ENCODE measurements at places on chromosomes 5 and 9.

DNA sequence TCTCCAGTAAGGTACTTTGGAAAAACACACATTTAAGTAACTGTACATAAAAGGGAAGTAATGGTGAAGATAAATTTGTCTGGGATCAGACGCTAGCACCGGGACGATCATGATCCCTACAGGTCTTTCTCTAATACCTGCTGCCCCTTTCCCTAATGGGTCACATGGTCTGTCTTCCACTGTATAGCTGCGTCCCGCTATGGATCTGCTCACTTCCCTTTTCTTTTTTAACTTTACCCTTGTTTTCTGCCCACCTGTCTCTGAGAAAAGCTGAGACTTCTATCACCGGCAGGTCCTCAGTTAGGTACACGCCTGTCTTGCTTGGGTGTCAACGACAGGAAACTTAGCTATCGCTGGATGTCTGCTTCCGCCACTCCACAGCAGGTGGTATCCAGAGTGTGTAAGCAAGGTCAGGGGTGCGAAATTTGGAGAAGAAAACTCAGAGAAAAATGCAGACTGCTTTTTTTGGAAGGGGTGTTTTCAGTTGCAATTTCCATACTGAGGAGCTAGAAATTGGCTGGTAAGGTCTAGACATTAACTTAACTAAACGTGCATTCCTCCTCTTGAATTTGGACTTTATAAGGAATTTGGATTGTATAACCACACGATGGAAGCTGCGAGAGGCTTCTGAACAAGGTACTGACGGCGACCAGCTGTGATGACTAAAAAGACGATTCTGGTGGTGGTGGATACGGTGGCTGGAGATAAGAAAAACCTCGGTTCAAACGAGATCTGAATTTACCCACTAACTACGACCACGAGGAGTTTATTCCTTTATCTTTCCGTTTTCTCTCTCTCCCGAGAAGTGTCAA lies 1.1 kb upstream of the ICE1 start:
- peak; percentile 21 for DNase-seq

DNA sequence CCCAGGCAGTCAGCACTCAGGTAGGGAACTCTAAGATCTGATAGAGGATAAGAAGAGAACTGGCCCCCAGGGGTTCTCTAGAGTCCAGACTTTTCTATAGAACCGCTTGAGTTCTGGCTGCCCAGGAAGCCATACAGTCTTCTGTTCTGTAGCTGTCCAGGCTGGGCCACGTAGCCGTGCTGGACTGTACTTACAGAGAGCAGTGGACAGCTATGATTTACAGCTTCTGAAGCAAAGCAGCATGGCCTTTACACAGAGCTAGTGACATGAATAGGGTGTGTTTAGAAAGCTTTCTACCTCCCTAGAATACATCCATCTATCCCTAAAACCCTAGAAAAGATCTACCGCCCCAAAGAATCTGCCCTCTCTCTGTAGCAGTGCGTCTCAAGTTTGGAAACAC lies 57.2 kb downstream of the ACO1 start:
- DNase-seq: no peak

DNA sequence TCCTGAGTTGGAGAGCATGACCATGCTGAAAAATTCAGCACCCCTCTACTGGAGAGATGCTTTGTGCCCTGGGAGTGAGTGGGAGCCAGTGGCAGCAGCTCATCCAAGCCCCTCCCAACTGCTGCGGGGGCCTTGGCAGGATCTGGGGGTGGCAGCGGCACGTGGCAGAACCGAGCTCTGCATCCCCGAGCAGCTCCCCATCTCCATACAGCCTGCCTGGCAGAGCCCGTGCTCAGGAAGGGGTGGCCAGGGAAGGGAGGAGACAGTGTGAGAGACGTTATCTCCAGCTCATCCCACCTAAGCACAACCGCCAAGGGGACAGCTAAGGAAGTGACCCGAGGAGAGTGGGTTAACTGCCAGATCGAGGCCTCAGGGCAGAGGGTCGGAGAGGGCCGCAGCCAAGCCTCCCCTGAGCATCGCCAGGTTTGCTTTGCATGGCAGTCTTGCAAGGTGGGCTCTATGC lies 17.2 kb upstream of the DPM2 start:
- no peak for DNase-seq

- no peak for DNase-seq
Measured at GRCh38 chr5:148312153-148312552, at the start of gene SPINK7. TSS of gene SPINK7 (plus strand) at chr5:148312423. CDS start at chr5:148312484, 61 bp downstream.

DNA sequence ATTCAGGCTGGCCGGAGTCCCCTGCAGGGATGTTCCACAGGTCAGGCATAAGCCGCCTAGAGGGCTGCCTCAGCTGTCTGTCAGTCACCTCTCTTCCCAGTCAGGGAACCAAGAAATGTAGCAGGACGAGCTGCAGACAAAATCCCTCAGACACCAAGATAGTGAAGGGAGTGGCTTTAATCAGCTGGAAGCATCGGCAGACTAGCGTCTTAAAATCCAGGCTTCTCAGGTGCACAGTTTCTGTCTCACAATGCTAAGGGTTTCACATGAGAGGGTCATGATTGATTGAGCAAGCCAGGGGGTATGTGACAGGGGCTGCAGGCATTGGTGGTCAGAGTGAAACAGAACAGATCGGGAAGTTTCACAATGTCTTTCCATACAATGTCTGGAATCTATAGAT lies 247.2 kb downstream of the CDH10 start:
- no peak for DNase-seq

GRCh38 chr9:31753756-31754155 lies 630.7 kb upstream of the ACO1 start:
- DNase-seq: no peak

GRCh38 chr5:68319706-68320412 lies 104.3 kb downstream of the PIK3R1 start:
- no peak for DNase-seq

Measured in stimulated activated CD4-positive, alpha-beta T cell treated with anti-CD3 and anti-CD28 coated beads, Interleukin-2, amount 100 ng/mL, for 24 hours (primary cell).